ENCODE measurements at places on chromosomes 1 and 21. TPM values are rescaled to one million over a fixed set of nuclear protein-coding genes. Genes with fewer than 3 reads are reported as not detected.

Gene HAO2
- total RNA-seq: not detected

Gene CCDC27
- not detected for total RNA-seq

- peak; percentile 36 for DNase-seq
- H3K36me3 ChIP-seq: no peaks in the 10 kb centered on the region
- H3K4me1 ChIP-seq: peaks cover 53% of the 10 kb centered on the region
These were observed 52.8 kb downstream of the ARID4B start for GRCh38 chr1:235275223-235275622.

DNA sequence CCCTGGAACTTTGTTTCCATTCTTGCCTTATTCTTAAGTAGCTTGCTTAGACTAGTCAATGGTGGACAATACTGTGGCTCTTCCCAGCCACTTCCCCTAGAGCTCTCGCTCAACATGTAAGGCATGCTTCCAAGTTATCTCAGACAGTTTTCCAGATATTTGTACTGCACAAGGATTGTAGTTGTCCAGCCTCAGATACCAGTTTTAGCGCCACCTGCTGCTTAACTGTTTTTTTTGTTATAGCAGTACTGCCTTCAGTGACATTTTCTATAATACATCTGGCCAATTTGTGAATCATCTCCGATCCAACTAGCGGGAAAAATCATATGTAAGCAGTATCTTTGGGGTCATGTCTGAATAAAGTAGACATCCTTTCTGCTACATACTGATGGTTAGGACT is 346.7 kb upstream of the ADGRL4 start:
- H3K4me3 ChIP-seq: no peak overlapping the region
- H3K36me3 ChIP-seq: no peaks in the 10 kb centered on the region
- no peaks in the 10 kb centered on the region for H3K27me3 ChIP-seq

DNA sequence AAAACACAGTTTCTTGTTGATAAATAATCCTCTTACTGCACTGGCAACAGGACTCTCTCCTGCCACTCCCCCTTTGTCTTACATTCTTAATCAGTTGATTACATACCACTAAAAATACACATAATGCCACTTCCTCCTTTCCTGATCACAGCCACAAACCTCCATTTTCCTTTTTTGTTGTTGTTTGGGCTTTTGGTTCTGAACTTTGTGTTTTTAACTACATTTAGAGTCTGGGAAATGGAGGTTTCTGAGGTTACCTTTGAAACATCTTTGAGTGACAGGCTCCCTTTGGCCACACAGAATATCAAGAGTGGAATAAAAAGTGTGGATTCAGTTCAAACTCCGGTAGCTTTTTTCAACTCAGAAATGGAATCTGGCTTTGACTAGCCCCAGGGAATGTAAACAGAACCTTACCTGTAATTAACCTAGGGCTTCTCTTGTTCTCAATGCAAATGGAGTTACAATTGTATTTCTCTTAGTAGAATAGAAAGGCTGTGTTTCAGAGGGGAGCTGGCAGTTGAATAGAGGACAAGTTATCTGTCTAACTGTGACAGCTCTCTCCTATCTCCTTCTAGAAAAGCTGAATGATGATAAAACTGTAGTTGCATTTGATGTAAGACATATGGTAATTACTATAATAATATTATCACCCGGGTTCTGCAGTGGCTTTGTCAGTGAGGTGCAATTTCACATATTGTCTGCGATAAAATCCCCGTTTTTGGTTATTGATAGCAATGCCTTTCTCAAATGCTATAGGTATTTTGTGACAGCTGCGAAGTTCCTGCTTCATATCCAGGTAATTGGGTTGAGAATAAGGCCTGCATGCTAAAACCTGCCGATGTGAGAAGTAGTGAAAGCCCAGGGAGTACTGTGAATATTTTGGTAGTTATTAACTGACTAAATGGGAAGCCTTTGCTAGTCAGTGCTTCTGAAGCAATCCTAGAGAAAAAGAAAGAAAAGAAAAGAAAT is 66.9 kb downstream of the ST6GALNAC5 start:
- no peak overlapping the region for H3K27ac ChIP-seq
- DNase-seq: no peak
- no peak overlapping the region for H3K4me3 ChIP-seq
- no peaks in the 10 kb centered on the region for H3K36me3 ChIP-seq
- no peaks in the 10 kb centered on the region for H3K27me3 ChIP-seq

- H3K4me1 ChIP-seq: peaks cover 22% of the 10 kb centered on the region
- H3K27me3 ChIP-seq: no peaks in the 10 kb centered on the region
- H3K36me3 ChIP-seq: peaks cover 72% of the 10 kb centered on the region
- DNase-seq: no peak
- no peak overlapping the region for H3K4me3 ChIP-seq
These were observed 8.0 kb upstream of the SYTL1 start for GRCh38 chr1:27333717-27334279.

GRCh38 chr1:53617382-53617781 is 121.6 kb downstream of the GLIS1 start:
- no peaks in the 10 kb centered on the region for H3K27me3 ChIP-seq
- H3K27ac ChIP-seq: no peak overlapping the region
- DNase-seq: no peak
- H3K4me3 ChIP-seq: no peak overlapping the region
- H3K4me1 ChIP-seq: no peaks in the 10 kb centered on the region

- no peaks in the 10 kb centered on the region for H3K27me3 ChIP-seq
- peaks cover 84% of the 10 kb centered on the region for H3K4me1 ChIP-seq
- peak overlapping the region; percentile 95 for H3K27ac ChIP-seq
- no peak for DNase-seq
These were observed 759 bp downstream of the AMPD2 start for GRCh38 chr1:109620401-109620791.

GRCh38 chr1:210446479-210446878 is 117.8 kb downstream of the HHAT start:
- no peaks in the 10 kb centered on the region for H3K36me3 ChIP-seq
- no peak overlapping the region for H3K27ac ChIP-seq
- no peaks in the 10 kb centered on the region for H3K27me3 ChIP-seq

- no peak overlapping the region for H3K4me3 ChIP-seq
- H3K27me3 ChIP-seq: no peaks in the 10 kb centered on the region
- DNase-seq: no peak
- no peaks in the 10 kb centered on the region for H3K36me3 ChIP-seq
- no peak overlapping the region for H3K27ac ChIP-seq
These were observed 13.0 kb downstream of the CAPN8 start for GRCh38 chr1:223652436-223652941.

- H3K4me1 ChIP-seq: peaks cover 26% of the 10 kb centered on the region
- peak overlapping the region; percentile 53 for H3K4me3 ChIP-seq
- peak overlapping the region; percentile 58 for H3K27ac ChIP-seq
- H3K36me3 ChIP-seq: peaks cover 25% of the 10 kb centered on the region
- no peak for DNase-seq
These were observed 735 bp upstream of the YTHDF2 start for GRCh38 chr1:28735961-28736449.

GRCh38 chr1:33441088-33441745 is 10.3 kb upstream of the PHC2 start:
- DNase-seq: no peak
- H3K36me3 ChIP-seq: no peaks in the 10 kb centered on the region
- no peak overlapping the region for H3K4me3 ChIP-seq

GRCh38 chr1:240905225-240905765 is 293.3 kb upstream of the GREM2 start:
- no peaks in the 10 kb centered on the region for H3K27me3 ChIP-seq
- H3K36me3 ChIP-seq: no peaks in the 10 kb centered on the region
- H3K4me1 ChIP-seq: no peaks in the 10 kb centered on the region

- DNase-seq: no peak
- H3K27ac ChIP-seq: no peak overlapping the region
- no peaks in the 10 kb centered on the region for H3K4me1 ChIP-seq
These were observed 60.5 kb downstream of the C21orf91 start for GRCh38 chr21:17758683-17759082.

DNA sequence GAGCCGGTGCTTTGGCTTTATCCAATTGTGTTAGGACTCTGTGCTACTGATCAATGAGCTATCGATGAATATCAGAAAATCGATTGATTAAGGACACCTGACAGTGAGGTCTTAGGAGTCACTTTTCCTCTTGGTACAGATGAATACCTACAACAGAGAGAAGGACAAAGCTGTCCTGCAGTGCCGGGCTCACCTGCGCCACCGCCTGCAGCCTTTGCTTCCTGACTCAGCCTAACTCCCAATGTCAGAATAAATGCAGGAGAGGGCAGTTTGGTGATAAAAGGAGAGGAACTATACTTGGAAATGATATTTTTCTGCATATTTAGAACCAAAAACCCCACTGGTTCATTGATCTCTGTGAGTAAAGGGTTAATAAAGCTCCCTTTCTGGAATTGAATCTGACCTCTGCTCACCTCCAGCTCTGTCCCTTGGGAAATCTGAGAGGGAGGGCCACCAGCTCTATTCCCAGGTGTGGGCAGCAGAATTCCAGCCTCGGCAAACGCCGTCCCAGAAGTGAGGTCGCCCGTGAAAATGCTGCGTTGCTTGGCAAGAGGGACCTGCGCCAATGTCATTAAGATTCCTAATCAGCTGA is 39.3 kb downstream of the POFUT2 start:
- DNase-seq: no peak
- H3K36me3 ChIP-seq: no peaks in the 10 kb centered on the region
